T-helper 1 cell treated with Interleukin-12 subunit alpha and Interleukin-12 subunit beta and Interleukin-4 antibody, amounts not matched to agents 30 ng/mL and 1 ng/mL, for 36 hours (primary cell): ENCODE measurements at places on chromosomes 2 and 18. TPM values are rescaled to one million over a fixed set of nuclear protein-coding genes. Genes with fewer than 3 reads are reported as not detected.

Gene TSHZ1
- total RNA-seq = 14.9 and 15.5 TPM in 2 replicates

Gene FAM237A
- total RNA-seq = not detected in 2 replicates

Gene SNORC
- 1.2 TPM in 2 replicates for total RNA-seq

Gene ILKAP
- 70.2 and 74.8 TPM in 2 replicates for total RNA-seq

Gene TMEM169
- total RNA-seq = 2.1 and 3.8 TPM in 2 replicates

Gene TRABD2A
- total RNA-seq = 65.2 and 66.6 TPM in 2 replicates

Gene ZNF521
- total RNA-seq = not detected in 2 replicates

Gene FTCDNL1
- 0.71 and 1.0 TPM in 2 replicates for total RNA-seq

Gene TPRKB
- 31.8 and 32.5 TPM in 2 replicates for total RNA-seq
